ENCODE measurements at places on chromosomes 3 and 15.

DNA sequence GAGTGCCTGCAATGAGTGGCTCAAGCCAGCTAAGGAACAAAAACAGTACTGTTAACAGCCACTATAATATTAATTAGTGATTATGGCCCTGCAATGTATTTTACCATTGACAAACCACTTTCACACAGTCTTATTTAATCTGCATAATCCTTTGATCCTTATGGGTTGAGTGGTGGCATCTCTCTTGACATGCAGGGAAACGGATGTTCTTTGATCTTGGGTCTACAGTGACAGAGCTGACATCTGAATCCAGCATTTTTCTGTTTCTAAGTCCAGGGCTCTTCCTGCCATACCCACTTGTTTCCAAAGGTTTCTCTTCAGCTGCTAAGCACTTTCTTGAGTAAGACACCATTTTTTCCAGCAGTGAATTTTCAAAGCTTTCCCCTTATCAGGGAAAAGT lies 277.7 kb upstream of the ROPN1 start:
- no peak for DNase-seq

DNA sequence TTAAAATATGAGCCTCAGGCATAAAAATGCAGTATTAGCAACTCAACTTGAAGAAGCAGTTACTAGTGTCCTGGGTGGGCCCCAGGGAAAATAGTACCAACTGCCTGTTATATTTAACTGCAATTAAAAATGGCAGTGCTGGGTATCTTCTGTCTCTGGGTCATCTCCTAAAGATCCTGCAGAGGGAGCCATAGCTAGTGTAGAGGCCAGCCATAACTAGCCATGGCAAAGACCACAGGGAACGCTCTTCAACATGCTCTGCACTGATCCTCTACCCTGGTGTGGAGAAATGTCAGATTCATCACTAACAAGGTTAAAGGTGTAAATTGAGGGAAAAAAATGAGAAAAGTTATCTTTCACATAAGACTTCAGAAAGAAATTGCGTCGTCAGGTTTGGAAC lies 181.3 kb downstream of the SNRPN start:
- no peak for DNase-seq

GRCh38 chr3:51156147-51156546 lies 228.9 kb upstream of the MANF start:
- no peak for DNase-seq

GRCh38 chr3:40258555-40258954 lies 51.0 kb upstream of the EIF1B start:
- DNase-seq: no peak

DNA sequence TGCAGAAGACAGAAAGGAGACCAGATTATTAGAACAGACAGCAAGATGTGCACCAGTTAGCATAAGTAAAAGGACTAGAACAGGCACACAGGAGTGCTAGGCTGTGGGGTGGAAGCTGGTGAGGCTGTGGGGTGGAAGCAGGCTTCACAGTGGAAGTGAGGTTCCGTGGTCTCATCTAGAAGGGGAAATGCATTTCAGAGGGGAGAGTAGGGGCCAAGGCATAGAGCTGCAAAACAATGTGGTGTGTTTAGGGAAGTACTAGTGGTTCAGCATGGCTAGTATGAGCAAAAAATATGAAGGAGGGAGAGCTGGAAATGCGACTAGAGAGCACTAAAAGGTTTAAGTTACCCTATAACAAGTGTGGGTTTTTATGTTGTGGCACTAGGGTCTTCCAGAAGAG lies 6.5 kb downstream of the POPDC2 start:
- DNase-seq: no peak

- no peak for DNase-seq
Observed at GRCh38 chr15:63388511-63388910, 6.9 kb upstream of the CA12 start.

DNA sequence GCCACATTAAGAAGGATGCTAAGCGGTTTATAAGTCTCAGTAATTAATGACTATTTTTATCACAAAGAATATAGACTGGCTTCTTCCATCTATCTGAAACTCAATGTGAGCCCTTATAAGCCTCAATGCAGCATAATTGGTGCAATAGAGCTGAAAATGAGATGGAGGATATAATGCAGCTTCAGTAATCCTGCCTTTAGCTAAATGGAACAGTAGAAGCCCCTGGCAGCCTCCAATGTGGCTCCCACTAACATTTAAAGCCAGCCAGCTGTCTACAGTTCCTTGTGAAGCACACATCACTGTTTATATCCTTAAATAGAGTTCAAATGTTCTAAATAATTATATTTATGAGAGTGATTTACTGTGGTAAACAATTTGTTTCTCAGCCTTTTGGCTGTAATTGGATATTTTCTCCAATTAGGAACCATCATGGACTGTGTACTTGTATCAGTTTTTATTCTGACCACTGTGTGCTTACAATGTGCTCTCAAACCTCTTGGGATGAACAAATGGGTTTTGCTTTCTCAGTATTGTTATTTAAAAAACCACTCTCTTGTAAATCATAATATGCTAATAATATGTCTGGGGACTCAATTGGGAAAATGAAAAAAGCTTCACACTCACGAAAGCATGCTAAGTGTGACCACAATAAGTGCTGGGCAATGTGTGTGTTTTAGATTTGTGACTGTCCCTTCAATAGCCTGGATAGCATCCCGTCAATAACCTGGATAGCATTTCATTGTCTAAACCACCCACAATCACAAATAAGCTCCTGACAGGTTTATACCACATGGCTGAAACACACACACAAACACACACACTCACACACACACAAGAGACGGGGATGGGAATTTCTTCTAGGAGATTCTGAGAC lies 366.6 kb downstream of the GBE1 start:
- DNase-seq: no peak

DNA sequence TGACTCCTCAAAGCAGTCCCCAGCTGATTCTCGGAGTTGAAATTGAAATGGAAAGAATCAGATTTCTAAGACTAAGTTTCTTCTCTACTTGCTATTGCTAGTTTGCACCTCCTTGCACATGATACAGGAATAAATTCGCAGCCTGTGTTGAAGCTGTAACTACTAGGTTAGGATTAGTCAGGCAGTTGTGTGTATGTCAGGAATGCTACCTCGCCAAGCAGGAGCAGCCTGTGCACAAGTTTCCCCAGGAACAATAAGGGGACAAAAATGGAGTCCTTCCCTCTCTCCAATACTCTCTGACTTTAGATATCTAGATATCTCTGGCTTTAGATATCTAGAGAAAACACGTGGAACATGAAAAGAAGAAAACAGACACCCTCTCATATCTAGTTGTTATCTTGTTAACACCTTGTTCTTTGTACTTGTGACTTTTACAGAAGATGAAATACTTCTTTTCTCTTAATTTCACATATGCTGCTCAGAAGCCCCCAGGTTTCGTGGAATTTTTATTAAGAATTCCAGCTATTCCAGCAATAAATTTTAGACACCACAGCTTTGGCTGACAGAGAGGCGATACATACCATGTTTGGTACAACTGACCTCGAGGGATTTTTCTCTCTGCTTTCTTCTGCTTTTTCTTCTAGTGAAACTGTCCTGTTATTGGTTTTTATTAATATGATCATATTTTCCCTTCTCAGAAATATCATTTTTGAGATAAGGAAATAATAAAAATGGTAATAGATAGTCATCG lies 56.1 kb upstream of the CMSS1 start:
- no peak for DNase-seq

DNA sequence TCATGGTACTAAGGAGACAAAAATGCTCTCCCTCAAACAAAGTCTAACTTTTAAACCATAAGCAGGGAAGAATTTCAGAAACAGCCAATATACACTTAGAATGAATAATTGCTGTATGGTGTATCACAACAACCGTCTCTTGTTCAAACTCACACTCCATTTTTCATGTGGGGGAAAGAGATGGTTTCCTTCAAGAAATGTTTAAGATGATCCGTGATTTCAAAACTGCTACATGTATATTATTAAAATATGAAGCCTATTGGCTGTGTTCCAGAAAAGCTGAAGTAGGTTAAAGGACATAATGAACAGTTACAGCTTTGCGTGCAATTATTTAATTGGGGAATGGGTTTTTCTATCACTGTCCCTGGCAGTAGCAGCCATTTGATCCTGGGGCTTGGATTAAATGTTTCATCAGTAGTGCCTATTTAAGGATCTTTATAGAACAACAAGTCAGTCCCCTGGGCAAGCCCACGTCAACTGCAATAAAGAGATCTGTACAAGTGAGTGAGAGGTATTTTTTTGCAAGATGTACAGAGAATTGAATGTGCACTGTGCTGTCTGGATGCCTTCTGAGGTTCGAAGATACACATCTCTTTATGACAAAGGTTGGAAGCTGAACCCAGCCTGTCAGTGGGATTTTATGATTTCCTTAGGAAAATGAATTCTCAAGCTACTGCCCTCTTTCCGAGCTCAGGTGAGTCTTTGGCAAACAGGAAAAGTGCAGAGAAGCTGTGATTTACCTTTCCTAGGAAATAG lies 337.2 kb upstream of the RARB start:
- no peak for DNase-seq

DNA sequence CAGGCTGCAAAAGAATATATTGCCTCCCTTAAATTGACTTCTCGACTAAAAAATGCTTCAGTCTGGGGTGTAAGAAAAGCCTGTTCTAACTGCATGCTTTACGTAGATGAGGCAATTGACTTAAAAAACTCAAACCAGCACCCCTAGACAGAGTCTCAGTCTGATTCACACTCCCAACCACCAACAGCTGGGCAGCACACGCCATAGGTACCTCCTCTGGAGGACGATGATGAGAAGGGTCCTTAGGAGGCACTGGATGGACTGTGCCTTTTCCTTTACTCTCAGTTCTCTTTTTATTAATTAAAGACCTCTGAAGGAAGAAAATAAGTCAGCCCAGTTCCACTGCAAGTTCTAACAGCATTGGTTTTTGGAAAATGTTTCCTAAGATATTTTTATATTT lies 175.0 kb downstream of the PDZRN3 start:
- DNase-seq: no peak

- no peak for DNase-seq
Observed at GRCh38 chr3:142251951-142252350, 26.6 kb upstream of the GK5 start.

GRCh38 chr3:120498556-120499346 lies 48.0 kb upstream of the FSTL1 start:
- DNase-seq: no peak

DNA sequence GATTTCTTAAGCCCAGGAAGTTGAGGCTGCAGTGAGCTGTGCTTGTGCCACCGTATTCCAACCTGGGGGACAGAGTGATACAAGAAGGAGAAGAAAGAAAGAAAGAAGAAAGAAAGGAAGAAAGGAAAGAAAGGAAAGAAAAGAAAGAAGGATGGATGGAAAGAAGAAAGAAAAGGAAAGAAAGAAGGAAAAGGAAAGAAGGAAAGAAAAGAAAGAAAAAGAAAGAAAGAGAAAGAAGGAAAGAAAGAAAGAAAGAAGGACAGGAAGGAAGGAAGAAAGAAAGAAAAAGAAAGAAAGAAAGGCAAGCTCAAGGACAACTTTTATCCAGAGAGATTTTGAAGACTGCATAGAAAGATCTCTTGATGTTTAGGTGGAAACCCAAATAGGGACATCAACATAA lies 120.7 kb downstream of the GMNC start:
- DNase-seq: no peak

- DNase-seq: no peak
Observed at GRCh38 chr15:25408428-25408827, 30.4 kb downstream of the UBE3A start.

DNA sequence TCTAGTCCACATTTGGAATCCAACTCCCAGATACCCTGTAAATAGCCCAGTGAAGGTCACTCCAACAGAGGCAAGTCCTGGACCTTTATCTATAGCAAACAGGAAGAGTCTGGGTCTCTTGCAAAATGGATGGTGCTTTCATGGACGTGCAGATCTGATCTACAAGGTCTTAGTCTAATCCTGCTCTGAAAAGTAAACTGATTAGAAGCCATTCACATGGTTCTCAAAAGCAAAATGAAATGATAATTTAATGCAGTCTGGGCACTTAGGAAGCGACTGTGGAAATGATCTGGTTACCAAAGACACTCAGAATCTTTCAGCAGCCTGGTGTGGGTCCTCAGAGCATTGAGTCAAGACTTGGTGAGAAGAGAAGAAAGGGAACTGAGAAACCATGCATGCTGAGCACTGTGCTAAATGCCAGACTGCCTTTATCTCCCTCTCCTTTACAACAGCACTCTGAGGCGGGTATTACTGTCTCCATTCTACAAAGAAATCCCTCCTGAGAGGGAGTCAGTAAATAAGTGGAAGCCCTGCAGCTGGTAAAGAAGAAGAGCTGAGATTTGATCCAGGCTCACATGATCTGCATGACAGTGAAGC lies 29.0 kb downstream of the AQP9 start:
- DNase-seq: no peak

DNA sequence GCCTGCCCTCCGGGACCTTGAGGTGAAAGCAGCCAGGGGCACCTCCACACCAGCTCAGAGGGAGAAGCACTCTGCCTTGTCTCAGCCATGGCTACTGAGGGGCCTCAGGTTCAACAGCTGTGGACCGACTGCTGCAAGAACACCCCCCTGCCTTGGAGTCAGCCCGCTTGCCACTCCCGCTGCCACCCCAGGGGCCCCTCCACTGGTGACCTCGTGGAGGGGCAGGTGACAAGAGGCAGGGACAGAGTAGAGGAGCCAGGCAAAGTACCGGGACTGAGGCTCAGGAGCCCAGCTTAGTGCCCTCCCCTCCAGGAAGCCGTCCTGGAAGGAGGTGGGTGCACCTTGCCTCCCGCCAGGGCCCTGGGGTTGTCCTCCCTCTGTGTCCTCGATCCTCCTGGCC lies 79.6 kb upstream of the RPL32 start:
- no peak for DNase-seq

DNA sequence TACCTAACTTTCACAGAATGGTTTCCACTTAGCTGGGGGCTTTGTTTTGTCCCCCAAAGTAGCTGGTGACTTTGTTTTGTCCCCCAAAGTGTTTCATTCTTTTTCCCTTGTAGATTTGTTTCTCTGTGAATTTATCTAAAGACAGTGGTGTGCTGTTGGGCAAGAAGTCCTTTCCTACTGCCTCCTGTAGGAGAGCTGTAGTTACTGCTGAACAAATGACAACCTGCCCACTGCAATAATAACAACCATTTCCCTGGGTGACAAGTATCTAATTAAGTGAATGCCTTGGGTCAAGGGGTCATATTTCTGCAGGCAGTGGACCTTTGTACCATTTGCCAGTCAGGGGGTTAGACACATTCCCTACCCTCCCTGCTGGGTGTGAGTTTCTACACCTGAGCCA lies 125.4 kb upstream of the BFSP2 start:
- DNase-seq: no peak

DNA sequence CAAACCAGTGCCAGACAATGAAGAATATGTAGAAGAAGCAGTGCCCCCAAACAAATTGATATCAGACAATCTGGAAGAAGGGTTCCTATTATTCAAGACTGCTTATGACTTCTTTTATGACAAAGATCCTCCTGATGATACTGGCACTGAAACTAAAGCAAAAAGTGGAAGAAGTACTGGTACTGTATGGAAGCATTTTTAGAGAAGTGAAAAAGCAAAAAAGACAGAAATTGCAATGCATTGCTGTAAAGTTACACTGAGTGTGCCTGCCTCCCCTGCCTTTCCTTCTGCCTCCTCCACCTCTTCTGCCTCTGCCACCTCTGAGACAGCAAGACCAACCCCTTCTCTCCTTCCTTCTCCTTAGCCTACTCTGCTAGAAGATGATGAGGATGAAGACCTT lies 167.6 kb downstream of the PLCL2 start:
- DNase-seq: no peak
